ENCODE measurements at places on chromosomes 4 and X. TPM values are rescaled to one million over a fixed set of nuclear protein-coding genes. Genes with fewer than 3 reads are reported as not detected.

DNA sequence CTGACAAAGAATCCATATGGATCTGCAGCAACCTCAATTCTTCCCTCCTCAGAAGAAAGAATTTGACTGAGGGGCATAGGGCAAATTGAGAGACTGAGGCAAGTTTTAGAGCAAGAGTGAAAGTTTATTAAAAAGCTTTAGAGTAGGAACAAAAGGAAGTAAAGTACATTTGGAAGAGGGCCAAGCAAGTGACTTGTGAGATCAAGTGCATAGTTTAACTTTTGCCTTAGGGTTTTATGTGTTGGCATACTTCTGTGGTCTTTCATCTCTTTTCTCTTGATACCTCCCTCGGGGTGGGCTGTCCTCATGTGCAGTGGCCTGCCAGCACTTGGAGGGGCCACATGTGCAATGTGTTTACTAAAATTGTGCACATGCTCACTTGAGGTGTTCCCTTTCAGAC is 98.0 kb upstream of the MAGEB16 start:
- no peak for DNase-seq

- DNase-seq, result no peak
Observed at GRCh38 chr4:149884529-149885181, 69.0 kb upstream of the IQCM start.

GRCh38 chrX:78643096-78643495 is 16.0 kb downstream of the RTL3 start:
- DNase-seq, result no peak

- DNase-seq, result no peak
Observed at GRCh38 chrX:148372925-148373324, 127.5 kb upstream of the AFF2 start.

Gene ARMCX1
- total RNA-seq, result 40.9 TPM

Gene FOXR2
- not detected for total RNA-seq

Gene NLGN3
- 20.6 TPM for total RNA-seq

Data from sciatic nerve (tissue), 2 donors.